Activated naive CD8-positive, alpha-beta T cell treated with anti-CD3 and anti-CD28 coated beads for 36 hours (primary cell): ENCODE measurements at places on chromosomes 2 and 18. TPM values are rescaled to one million over a fixed set of nuclear protein-coding genes. Genes with fewer than 3 reads are reported as not detected.

The TCF23 gene
- total RNA-seq: not detected

The TMEFF2 gene
- total RNA-seq: not detected

The OXER1 gene
- total RNA-seq: not detected

The ERFE gene
- 0.34 TPM for total RNA-seq

The C2orf49 gene
- total RNA-seq: 19.0 TPM

The CASP10 gene
- 25.5 TPM for total RNA-seq

The CD8B gene
- total RNA-seq: 260 TPM

The MC5R gene
- not detected for total RNA-seq

The CREG2 gene
- not detected for total RNA-seq

GRCh38 chr18:45275367-45276113 lies 339.7 kb upstream of the SLC14A2 start:
- no peak for DNase-seq

- DNase-seq: no peak
Observed at GRCh38 chr2:8304821-8305766, 376.8 kb upstream of the ID2 start.

GRCh38 chr18:9434122-9434701 lies 41.1 kb upstream of the RALBP1 start:
- peak; percentile 13 for DNase-seq

DNA sequence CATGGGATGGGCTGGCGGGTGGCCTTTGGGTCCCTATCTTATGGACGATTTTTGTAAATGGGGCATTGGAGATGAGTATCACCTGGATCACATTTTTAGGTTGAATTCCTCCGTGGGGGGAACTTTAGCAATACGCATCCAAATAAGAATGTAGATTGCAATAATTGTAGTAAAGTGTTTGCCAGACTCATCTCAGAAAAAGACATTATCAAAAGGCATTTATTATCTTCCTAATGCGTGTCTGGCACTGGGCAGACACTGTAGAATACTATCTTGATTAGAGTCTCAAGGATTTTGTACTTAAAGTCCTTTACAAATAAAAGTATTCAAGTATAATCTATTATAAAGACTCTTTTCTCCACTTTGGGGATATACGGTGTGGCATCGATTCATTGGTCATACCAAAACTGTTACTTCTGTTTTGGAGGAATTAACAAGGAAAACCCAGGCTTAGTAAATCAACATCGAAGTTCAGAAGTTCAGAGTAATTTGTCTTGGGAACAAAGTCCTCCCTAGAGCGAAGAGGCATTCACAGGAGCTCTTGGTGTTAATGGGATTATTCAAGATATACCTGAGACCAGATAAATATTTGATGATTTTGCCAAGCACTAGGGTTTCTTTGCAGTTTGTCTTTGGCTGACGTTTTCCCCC lies 578 bp upstream of the ACKR3 start:
- no peak for DNase-seq

GRCh38 chr2:225112362-225113126 lies 70.3 kb upstream of the DOCK10 start:
- no peak for DNase-seq

- peak; percentile 63 for DNase-seq
Observed at GRCh38 chr2:1781291-1782080, 37.2 kb upstream of the PXDN start.

DNA sequence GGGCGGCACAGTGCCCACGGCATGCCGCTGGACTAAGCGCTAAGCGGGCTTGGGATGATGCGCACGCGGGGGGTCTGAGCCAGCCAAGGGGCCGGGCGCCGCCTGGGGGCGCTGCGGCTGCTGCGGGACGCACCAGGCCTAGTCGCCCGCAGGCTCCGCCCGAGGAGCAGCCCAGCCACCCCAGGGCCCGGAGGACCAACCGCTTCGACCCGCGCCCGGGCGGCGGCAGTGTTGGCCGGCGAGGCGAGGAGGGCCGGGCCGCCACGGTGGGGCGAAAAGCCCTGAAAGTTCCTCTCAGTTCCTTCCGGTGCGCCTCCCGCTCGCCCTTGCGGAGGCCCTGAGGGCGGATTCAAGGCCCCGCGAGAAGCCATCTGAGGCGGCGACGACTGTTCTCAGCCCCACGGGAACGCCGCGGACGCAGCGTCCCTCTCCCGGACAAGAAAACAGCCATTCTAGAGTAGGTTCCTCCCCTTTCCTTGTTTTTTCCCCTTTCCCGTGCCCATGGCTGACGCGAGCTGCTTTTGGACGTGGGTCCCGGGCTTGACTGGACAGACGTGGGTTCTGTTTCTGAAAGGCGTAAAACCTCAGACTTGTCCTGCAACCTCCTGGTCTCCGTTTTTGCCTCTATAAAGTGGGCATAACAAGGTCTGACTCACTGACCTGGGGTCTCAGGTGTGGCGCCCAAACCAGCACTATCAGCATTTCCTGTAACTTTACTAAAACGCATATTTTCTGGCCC lies at the start of gene ANKAR:
TSS of gene ANKAR (plus strand) at position 297 of the 739 bp plus-strand sequence. CDS start 1,821 bp downstream, outside the sequence.
- DNase-seq: peak; percentile 86

DNA sequence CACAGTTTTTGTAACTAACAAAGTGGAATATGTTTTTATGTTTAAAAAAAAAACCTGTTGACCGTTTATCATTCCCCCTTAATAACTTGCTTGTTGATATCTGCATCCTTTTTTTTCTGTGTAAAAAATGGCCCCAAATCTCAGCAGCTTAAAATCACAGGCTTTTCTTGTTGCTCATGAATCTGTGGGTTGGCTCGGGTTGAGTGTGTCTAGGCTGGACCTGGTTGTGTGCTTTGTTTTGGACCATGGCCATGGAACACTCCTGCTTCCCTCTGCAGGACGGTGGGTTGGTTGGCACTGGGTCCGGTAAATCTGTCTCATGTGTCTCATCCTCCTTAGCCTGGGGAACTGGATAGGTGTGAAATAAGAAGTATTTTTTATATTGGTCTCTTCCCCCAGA lies 139.0 kb upstream of the LINC00305 start:
- no peak for DNase-seq

DNA sequence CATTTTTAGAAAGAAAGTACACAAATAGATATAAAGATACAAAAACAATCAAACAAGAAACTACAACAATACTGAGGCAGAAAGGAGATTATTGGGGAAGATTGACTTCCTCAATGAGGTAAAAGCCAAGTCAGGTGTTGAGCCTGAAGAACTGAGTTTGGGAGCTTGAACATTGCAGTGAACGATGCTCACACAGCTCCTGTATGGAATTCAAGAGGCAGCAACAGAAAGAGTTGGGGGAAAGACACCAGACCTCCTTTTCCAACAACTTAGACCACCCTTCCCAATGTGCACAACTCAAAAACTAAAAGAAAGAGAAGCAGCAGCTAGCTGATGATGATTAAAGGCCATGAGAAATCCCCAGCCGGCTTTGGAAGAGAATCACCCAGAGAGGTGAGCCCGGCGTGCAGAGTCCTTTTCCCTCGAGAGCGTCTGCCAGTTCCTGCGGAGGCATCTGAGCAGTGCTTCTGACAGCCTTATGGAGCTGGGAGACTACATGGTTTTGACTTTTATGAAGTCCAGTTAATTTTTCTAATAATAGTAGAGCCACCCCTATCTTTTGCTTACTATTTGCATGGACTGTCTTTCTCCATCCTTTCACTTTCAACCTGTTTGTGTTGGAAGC lies 106.9 kb upstream of the RFX8 start:
- no peak for DNase-seq

DNA sequence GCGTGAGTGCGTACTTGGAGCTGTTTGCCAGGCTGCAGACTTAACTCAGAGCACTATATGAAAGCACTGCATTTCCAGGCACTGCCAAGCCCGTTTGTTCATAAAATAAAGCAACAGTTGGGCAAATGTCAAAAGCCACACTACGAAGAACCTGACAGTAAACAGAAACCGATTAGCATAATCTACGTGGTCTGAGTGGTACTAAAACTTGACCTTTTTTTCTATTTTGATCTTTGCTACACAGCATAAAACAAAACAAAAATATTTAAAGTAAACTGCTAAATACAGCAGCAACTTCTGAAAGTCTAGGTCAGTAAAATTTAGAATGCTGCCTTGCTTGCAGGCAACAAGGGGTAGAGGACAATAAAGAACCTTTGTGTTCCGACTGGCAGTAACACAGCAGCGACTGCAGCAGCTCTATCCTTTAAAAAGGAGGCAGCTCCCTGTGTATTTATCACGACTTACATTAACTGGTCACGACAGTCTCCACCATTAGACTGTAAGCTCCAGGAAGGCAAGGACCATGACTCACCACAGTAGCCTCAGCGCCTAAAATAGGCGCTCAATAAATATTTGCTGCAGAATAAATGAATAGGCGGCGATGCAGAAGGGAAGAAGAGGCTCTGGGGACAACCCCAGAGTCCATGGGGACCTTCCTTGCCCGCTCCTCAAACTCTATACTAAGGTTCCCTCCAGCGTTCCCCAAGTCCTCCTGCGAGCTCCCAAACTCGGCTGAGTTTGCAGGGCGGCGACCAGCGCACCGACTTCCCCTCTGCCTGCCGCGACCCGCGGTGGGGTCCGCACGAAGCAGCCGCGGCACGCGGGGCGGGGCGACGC lies 902 bp downstream of the SS18 start:
- DNase-seq: peak; percentile 1

DNA sequence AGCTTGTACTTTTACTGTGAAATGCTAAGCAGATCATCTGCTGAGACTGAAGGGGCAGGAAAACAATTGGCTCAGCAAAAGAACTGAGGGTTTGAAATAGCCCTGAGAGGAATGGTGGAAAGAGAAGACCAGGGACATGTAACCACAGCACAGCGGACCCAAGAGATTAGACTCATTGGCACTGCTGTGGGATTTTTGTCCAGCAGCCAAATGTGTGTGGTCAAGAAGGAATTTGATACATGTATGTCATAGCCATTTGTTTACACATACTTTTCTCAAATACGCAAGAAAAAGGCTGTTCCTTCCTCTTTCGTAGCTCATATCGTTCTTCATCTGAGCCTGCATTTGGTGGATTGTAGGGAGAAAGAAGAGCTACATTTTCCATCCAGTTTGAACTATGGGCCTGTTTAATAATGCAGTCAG lies 73.8 kb downstream of the TRABD2A start:
- no peak for DNase-seq
